WTC11 (cell line): ENCODE measurements at places on chromosomes 2 and 18.

- no peak for DNase-seq
Measured at GRCh38 chr2:240351826-240352426, 83.5 kb upstream of the GPC1 start.

DNA sequence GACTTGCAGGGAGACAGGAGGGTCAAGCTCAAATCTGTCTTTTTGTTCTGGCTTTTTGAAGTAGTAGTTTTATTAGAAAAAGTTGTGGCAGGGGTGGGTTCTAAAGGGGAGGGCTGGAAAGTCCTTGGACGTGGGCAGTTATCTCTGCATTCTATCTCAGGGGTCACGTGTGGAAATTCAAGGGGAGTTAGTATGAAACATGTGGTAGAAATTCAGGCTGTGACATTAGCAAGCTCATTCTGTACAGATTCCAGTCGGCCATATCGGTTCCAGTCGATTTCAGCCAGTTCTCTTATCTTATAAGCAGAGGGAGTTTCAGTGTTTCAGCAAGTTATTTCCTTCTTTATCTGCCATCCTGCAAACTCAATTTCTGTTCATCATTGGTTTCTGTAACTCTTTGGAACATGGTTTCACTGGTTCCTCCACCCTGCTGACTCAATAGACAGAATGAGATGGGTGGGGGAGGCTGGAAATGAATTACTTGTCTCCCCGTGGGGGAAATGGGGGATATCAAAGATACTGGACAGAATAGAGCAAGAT lies 53.0 kb downstream of the RAB27B start:
- no peak for DNase-seq

DNA sequence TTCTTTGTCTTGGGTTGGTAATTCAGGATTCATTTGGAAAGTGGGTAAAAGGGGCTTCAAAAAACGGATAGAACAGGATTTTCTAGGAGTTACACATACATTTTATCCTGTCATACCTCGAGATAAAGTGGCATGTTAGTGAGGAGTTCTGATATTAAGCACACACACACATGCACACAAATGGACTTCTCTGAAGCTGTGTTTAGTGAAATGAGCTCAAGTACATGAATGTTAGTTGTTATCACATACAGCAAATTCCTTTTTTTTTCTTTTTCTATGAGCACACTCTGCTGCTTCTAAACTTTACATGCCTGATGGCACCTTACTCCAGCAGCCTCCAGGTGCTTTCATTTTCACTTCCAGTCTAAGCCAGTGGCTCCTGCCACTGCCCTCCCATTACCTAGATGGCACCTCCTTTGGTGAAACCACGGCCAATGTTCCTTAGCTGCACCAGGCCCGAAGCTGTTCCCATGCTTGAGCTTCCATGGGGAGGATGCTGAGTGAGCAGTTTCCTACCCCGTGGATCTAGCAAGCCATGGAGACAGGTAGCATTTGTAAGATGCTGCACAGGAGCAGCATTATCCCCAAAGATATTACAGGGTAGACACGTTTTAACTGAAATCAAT lies 49.7 kb downstream of the STAT1 start:
- no peak for DNase-seq

- DNase-seq, result no peak
Measured at GRCh38 chr18:78970774-78971333, 8.8 kb upstream of the SALL3 start.

DNA sequence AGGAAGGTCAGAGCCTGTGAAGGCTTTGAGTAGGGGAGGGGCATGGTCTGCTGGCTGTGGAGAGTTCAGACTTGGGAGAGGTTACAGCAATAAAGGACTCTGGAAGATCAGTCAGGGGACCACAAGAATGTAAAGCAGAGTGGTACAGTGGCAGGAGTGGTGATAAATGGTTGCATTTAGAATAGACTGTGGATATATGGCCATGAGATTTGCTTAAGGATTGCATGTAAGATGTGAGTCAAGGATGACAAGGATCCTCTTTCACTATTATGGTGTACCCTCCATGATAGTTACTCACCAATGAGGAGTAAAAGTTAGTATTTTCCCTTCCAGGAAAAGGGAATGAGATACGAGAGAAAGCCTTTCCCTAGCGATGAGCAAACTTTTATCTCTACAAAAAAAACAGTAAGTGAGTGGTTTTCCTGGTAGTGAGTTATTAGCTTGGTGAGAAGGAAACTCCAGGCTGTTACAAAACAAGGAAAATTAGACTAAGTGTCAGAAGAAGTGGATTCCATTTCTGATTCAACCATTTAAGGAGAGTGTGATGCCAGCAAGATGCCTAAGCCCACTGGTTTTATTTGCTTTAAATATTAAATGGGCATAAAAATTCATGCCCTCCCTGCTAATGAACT lies 818.0 kb upstream of the ACVR2A start:
- no peak for DNase-seq
